T follicular helper cell (primary cell): ENCODE measurements at places on chromosomes 2 and 18.

DNA sequence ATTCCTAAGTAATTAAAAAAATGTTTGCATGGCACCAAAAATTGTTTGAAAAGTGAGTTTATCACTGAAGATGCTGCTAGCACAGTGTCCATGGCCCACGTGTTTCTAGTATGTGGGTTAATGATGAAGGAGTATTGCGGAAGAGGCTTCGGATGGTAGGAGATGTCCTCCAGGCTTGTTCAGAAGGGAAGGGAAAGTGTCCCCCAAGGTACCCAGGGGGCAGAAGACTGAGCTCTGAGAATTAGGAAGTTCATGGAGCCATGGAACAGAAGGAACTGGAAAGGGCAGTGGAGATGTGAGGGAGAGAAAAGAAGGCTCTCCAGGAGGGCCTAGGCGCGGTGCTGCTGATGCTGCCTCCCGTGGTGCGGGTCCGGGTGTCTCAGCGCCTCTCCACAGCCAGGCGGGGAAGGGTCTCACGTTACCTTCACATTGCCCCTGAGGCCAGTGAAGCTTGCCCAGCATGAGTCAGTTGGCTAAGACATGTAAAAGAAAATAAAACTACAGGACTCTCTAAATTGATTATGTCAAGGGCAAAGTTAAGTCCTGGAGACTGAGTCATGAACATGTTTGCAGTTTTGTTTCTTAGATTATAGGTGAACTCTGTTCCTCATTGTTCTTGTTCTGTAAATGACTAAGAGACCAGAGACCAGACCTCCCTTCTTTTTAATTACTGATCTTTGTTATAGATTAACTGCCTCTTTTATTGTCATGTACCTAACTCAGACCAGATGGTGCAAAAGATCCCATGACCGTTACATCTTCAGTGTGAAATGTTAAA lies 89.0 kb downstream of the MTCL1 start:
- no peak for DNase-seq

DNA sequence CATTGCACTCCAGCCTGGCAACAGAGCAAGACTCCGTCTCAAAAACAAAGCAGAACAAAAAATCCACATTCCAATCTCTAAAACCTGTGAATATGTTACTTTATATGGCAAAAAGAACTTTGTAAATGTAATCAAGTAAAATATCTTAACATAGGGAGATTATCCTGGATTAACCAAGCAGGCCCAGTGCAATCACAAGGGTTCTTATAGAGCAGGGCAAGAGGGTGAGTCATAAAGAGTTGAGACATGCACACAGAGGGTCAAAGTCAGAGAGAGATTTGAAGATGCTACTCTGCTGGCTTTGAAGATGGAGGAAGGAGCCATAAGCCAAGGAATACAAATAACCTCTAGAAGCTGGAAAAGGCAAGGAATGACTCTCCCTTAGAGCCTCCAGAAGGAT lies 60.9 kb upstream of the SLC9A2 start:
- no peak for DNase-seq

DNA sequence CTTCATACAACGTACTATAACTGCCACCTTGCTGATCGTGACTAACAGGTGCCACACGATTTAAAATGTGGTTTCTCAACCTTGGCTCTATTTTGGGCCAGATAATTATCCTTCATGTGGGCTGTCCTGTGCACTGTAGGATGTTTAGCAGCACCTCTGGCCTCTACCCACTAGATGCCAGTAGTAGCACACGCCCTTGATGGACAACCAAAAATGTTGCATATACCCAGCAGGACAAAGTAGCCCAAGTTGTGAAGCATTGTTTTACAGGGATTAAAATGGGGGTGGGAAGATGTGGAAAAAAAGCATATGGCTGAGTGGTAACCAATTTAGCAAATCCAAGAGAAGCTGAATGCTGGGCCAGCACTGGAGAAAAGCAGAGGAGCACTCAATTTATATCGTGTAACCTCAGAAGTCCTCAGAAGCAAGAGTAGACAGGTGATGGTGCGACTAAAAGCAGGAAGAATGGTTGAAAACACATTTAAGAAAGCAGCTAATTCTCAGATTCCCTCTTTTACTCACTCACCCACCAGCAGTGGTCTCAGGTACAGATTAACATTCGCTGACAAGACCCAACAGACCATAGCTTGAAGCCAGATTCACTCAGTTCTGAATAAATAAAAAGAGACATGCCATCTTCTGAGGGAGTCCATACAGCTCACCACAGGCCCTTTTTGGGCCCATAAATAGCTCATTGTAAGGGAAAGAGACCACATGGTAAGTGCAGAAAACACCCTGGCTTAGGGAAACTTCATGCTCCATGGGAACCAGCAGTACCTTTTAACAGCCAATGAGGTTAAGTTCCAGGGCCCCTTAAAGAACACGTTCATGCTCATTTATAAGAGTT lies 50.6 kb downstream of the RAPH1 start:
- DNase-seq: peak; percentile 33

DNA sequence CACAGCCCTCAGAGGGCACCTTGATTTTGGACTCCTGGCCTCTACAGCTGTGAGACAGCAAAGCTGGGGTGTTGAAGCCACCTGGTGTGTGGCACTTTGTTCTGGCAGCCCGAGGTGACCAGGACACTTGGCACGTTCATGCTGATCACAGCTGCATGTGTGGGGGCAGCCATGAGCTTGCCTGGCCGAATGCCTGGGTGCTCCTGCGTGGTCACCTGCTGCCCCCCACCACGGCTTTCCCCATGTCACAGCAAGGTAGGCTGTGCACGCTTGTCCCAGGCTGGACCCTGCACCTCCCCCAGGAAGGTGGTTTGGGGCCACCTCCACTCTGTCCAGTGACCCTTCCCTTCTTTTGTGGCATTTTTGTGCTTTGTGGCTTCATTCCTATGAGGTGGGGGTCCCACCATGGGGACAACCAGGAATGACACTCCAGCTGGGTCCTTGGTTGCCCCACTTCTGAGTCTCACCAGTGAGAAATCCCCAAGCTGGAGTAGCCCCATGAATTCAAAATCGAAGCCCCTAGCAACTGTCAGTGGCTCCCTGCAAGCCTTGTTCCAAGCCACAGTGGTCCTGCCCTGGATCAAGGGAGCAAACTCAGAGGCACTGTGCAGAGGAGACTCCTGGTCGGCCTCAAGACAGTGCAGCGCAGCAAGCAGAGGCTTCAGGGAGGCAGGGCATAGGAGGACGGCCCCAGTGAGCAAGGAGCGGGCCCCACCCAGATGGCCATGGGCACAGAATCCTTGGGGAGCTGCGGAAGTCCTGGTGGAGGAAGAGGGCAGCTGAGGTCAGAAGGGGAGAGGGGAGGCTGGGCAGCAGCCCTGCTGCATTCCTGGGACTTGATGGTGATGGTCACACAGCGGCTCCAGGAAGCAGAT lies 121.4 kb upstream of the HS6ST1 start:
- DNase-seq: no peak

GRCh38 chr18:47730795-47731194 lies 199.7 kb downstream of the SMAD2 start:
- no peak for DNase-seq

GRCh38 chr2:157337978-157338377 lies 12.4 kb upstream of the ERMN start:
- no peak for DNase-seq
